Endothelial cell (in vitro differentiated cells): ENCODE measurements at places on chromosomes 11 and 22. TPM values are rescaled to one million over a fixed set of nuclear protein-coding genes. Genes with fewer than 3 reads are reported as not detected.

GRCh38 chr22:19853058-19853878, 1.4 kb downstream of the GNB1L start:
- DNase-seq = no peak

DNA sequence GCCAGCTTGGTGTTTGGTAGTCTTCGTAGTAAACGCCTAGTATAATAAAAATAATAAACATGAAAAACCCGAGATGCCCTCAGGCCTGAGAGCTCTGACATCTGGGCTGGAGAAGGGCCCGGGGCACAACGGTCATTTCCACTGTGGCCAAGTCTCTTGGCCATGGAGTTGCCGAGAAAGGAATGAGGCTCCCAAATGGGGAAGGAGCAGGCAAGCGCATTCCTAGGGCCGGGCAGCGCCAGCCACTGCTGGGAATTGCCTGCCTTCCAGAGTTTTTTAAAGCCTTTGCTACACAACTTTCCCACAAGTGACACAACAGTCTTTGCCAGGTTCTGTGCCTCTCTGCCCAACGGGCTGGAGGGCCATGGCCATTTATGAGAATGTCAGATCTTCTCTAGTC, 103.4 kb downstream of the NAV2 start:
- DNase-seq = no peak

Gene MLC1
- 1.2 TPM for total RNA-seq

DNA sequence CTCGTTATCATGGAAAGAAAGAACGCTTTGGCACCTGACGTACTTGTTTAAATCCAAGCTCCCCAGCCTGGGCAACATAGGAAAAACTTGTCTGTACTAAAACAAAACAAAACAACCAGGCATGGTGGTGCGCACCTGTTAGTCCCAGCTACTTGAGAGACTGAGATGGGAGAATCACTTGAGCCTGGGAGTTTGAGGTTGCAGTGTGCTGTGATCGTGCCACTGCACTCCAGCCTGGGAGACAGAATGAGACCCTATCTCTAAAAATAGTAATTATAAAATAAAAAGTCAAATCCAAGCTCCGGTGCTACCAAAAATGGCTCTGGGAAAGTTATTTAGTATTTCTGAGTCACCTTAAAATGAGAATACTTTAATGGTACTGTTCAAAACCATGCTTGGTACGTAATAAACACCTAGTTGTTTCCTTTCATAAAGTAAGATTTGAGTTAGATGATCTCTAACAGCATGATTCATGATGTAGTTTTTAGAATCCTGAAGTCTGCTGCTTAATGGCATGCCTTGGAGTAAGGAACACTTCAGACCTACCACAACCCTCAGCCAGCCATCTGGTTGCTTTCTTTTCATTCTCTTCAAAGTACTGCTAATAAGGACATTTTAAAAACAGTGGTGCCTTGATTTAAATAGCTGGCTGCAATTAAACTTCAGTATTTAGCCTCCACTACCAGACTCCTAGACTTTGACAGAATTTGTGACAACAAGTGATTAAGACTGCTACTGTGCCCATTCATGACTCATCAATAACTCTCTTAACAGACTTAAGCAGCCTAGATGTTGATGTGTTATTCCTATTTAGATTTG, 8.4 kb downstream of the PPME1 start:
- DNase-seq = no peak

Gene CFAP300
- not detected for total RNA-seq

Gene TRPM5
- 0.38 TPM for total RNA-seq

Gene MS4A14
- total RNA-seq = not detected

- DNase-seq = peak; percentile 53
Measured at GRCh38 chr22:22709719-22710445, 65.5 kb downstream of the GGTLC2 start.

Gene DGCR6
- total RNA-seq = 1.1 TPM

Gene STIP1
- 124 TPM for total RNA-seq

GRCh38 chr11:109772892-109773291, 320.3 kb upstream of the ZC3H12C start:
- no peak for DNase-seq

- DNase-seq = no peak
Measured at GRCh38 chr11:3964935-3965604, 109.6 kb downstream of the STIM1 start.
